ENCODE measurements at places on chromosomes 7 and 10.

GRCh38 chr10:28463141-28463540 lies 69.8 kb upstream of the WAC start:
- no peak for DNase-seq

DNA sequence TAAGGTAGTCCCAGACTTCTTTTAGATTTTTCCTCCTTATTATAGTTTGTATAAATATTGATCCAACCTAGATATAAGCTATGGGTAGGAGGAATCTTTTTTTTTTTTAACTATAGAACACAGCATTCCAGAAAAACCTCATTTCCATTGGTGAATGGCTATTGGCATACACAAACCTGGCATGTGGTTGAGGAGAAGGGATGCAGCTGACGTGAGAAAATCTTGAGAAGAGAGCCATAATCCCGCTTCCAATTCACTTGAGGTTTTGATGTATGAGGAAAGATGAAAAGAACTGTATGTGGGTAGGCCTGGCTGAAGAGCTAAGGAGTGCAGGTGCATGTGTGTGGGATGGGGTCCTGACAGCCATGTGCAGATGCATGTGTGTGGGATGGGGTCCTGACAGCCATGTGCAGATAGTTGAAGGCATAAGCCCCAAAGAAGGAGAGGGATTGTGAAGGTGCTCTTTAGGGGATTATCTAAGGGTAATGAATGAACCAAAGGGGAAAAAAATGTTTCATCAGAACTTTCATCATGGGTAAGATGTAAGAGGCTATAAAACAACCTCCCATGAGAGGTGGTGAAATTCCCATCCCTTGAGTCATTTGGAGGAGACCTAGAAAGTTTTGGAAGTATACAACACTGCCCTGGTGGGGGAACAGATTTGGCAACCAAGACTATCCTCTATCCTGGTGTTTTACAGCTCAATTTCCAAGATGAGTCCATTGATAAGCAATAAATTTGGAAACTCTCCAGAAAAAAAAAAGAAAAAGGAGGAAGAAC lies 3.8 kb upstream of the PKD2L1 start:
- no peak for DNase-seq

DNA sequence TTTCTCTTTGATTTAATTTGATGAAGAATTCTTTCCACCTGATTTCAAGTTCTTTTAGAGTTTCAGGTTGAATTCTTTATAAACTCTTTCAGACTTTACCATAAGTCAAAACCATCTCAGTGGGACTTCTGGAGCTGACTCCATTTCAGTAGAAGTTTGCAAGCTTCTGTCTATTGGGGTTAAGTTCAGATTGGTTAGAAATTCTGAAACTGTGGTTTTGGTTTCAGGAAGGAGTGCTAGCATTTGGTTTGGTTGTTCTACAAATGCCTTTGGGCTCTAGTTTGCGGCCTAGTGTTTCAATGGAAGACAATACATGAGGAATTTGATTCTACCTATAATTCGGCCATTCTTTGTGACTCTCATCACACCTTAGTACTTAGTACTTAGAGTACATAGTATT lies 176.8 kb upstream of the RHOBTB1 start:
- DNase-seq, result no peak

GRCh38 chr10:130459011-130459410 lies 322.8 kb downstream of the GLRX3 start:
- no peak for DNase-seq

GRCh38 chr10:33791272-33791660 lies 456.8 kb upstream of the NRP1 start:
- no peak for DNase-seq

GRCh38 chr7:137110535-137110934 lies 233.0 kb downstream of the PTN start:
- no peak for DNase-seq

DNA sequence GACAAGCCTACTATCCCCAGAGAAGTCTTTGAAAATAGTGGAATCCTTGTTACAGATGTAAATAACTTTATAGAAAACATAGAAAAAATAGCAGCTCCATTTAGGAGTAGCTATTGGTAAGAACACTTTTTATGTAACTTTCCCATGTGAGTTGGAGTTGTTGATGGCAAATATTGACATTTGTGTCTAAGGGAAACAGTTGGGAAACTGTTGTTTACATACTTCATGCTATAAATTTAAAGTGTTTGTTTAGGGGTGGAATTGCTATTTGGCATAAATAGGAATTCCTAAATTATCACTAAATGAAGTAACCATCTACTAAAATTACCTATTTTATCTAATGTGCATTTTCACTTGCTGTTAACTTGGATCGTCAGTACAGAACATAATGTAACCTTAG lies 50.7 kb downstream of the GDI2 start:
- DNase-seq, result no peak

GRCh38 chr10:11018432-11018841 lies 765 bp downstream of the CELF2 start:
- DNase-seq, result no peak

DNA sequence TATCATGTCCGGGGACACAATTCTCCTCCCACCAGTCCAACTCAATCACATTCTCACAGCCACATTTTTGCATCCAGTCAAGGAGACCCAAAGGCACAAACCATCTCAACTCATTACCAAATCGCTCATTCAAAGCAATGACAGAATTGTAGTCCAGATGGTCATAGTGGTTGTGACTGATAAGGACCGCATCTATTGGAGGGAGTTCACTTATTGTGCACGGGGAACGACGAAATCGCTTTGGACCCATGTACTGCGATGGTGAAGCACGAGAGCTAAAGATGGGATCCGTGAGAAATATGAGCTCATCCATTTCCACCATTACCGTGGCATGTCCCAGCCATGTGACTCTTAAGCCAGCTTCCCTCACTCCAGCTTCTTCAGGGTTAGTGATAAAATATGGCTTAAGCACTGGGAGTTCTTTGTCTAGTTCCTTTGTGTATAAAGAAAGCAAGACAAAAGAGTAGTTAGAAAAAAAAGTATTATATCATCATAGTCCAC lies 29.1 kb downstream of the NAPEPLD start:
- no peak for DNase-seq

- peak; percentile 79 for DNase-seq
These were observed 2.9 kb downstream of the AQP1 start for GRCh38 chr7:30914596-30914995.

GRCh38 chr7:17523813-17524739 lies 225.6 kb downstream of the AHR start:
- no peak for DNase-seq

- DNase-seq, result no peak
These were observed 571.8 kb downstream of the TCERG1L start for GRCh38 chr10:130739757-130740145.

- DNase-seq, result no peak
These were observed 42.3 kb downstream of the PPP1R17 start for GRCh38 chr7:31729195-31729804.

DNA sequence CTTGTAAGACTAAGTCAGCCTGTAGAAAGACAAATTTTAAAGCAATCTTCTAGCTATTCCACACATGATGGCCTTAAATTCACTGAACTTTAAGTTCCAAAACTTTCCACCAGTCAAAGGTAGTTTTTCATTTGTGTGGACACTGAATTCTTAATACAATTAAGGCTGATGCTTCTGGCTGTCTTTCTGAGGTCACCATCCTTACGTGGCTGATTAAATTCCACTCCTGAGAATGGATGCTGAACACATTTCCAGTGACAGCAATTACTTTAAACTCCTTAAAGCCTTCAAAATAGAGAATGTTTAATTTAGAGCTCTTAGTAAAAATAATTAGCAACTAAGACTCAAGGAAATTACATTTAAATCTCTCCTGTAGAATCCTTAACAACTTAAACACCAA lies 142.6 kb upstream of the COL1A2 start:
- DNase-seq, result no peak

DNA sequence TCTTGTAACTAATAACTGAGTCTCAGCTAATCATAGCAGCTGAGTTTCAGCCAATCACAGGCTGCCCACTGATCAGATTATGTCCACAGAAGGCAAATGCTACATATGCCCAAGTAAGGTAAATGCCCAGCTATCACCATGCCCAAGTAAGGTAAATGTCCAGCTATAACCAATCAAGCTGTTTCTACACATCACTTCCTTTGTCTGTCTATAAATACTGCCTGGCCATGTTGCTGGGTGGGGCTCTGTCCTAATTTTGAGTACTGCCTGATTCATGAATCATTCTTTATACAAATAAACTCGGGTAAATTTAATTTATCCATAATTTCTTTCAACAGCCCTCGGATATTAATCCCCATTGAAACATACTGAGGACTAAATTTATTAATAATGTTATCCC lies 312.4 kb downstream of the CACNA2D1 start:
- DNase-seq, result no peak

DNA sequence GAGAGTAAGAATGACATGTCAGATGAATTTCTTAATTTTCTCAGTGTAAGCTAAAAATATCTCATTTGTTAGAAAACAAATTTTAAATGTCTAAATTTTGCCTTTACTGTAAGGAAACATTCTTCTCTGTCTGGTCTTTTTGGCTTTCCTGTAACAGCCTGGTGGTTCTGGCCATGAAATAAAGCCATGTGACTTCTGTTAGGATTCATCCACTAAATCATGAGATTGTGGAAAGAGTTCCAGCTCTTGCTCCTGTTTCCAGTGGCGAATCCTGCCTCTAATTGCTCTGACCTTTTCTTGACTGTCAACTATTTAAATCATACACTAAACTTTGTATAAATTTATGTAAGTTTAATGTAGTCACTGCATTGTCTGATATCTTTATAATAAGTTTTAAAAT lies 398.5 kb upstream of the AKR1E2 start:
- DNase-seq, result no peak

GRCh38 chr7:38465956-38466355 lies 165.2 kb downstream of the AMPH start:
- no peak for DNase-seq

DNA sequence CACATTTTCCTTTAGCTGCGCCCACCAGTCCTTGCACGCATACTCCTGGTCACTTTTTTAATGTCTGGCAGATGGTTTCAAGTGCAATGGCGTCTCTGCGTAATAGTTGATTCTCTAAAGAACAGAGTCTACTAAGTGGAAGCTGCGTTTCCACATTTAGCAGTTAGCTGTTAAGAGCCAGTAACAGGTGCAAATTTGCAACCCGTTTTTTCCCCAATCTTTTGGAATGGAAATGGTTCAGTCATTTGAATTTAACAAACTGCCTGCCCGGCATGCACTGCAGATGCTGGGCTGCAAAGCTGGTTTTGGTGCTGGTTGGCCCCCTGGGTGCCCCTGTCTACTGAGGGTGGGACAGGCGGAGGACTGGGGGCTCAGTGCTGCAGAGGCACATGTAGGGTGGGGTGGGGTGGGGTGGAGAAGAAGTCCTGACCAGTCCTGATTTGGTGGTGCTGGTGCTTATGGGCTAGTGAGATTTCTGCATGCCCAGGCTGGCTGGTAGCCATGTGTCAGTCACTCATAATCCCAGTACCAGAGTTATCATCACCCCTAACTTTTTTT lies 43.9 kb downstream of the CUX1 start:
- no peak for DNase-seq

DNA sequence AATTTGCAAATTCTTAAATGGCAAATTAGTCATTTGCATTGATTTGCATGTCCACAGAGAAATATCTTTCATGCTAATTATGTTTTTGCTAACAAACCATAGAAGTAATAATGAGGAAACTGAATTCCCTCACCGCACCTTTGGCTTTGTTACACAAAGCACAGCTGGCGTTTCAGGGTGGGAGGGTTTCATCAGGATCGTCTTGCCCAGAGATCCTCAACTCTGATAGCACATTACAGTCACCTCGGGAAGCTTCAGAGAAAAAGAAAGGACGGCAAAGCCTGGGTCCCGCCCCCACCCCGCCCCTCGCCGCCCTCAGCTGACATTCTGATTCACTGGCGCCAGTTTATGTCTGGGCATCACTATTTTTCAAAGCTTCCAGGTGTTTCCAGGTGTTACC lies 119.4 kb downstream of the PTPRN2 start:
- DNase-seq, result no peak

GRCh38 chr7:157399086-157399687 lies 62.4 kb downstream of the DNAJB6 start:
- DNase-seq, result no peak

DNA sequence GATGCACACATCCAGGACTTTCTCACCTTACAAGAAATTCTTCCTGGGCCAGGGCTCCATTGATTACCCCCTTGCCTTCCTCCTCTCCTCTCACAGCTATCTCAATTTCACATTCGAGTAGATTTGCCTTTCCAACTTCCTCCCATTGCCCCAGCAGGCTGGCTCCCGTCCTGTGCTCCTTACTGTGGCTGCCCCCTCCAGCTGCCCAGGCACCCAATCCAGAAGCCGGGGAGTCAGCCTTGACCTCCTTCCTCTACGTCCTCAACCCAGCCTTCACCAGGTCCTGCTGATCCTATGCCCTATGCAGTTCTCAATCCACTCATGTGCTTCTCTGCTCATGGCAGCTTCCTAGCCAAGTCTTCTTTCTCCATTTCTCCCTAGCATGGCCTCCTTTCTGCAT lies 85.7 kb upstream of the GPR26 start:
- no peak for DNase-seq

- DNase-seq, result no peak
These were observed 93.1 kb downstream of the COBL start for GRCh38 chr7:51223505-51223904.

- no peak for DNase-seq
These were observed 175.0 kb downstream of the PLPP4 start for GRCh38 chr10:120632047-120632446.

DNA sequence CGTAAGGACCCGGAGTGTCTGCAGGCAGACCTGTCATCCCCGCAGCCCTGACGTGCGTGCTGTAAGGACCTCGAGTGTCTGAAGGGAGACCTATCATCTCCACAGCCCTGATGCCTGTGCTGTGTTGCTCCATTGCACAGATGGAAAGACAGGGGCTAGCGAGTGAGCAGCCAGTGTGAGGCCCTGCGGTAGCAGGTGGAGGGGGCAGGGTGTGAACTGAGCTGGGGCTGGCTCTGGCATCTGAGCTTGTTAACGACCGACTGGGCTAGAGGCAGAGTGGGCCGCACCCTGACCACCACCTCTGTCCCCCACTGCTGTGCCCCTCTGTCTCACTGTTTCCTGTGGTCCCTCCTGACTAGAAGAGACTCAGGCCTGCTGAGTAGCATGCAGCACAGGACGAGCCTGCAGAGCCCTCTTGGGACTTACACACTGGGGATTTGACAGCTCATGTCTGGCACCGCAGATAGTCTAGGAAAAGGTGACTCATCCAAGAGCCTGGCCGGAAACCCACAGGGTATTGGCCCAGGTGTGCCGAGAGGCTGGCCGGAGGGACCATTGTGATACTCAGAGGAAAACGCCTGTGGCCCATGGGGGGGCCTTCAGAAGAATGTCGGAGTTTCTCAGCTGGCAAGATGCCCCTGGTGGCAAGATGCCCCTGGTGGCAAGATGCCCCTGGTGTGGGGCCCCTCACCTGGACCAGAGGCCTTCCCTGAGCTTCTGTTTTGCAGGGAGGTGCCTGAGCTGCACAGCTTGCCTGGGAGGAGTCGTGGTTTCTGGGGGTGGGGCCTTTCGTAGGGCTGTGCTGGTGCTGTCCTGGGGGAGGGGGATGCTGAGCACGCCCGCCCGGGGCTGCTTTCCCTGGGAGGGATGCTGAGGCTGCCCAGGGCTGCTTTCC lies 34.3 kb downstream of the INPP5A start:
- DNase-seq, result no peak

- no peak for DNase-seq
These were observed 32.8 kb downstream of the ARL4A start for GRCh38 chr7:12719981-12720865.

Measured in thoracic aorta (tissue), 2 donors.